Amniotic epithelial cell (primary cell): ENCODE measurements at places on chromosomes 1 and 21.

DNA sequence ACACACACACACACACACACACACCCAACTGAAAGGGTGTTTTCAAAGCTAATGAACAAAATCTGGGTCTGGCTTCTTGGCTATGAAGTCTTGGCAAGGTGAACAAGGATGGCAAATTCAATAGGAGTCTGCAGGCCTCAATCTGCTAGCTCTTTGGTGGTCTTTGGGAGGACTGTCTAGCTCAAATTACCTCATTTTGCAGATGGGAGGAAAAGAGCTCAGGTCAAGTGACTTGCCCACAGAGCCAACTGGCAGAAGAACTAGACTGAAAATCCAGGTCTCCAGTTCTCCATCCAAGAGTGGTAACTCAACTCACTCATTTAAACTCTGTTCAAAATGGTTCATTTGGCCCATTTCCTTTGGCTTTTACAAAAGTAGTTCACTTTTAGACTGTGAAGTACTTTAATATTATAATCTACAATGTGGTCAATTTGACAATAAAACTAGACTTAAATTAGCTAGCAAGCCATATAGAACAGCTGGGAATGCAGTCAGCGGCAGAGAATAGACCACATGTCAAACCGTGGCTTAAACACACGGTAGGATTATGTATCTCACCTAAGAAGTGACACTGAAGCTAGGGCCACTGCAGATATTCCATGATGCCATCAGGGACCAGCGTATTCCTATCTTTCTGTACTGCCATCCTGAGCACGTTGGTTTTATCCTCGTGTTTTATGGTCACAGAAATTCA lies 112.9 kb downstream of the APP start:
- DNase-seq: no peak

DNA sequence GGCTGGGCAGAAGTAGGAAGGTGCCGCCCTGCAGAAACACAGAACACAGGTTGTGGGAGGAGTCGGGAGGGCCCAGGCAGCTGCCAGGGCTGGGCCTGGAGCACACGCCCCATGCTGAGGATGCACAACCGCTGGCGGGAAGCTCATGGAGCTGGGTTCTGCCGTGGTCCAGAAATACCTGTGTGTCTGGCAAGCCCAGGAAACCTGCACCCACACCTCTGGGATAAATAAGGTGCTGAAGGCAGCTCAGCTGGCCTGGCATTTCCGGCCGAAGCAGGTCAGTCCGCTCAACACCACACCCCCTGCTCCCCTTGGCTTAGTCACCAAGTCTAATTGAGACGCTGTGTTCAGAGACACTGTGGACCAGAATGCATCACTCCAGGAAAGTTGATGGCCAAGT lies 32.1 kb downstream of the CTNNBIP1 start:
- DNase-seq: no peak

GRCh38 chr1:224736619-224737352 lies 120.7 kb downstream of the CNIH3 start:
- DNase-seq: no peak

GRCh38 chr1:1361982-1362423 lies 3.6 kb upstream of the MXRA8 start:
- DNase-seq: peak; percentile 91

DNA sequence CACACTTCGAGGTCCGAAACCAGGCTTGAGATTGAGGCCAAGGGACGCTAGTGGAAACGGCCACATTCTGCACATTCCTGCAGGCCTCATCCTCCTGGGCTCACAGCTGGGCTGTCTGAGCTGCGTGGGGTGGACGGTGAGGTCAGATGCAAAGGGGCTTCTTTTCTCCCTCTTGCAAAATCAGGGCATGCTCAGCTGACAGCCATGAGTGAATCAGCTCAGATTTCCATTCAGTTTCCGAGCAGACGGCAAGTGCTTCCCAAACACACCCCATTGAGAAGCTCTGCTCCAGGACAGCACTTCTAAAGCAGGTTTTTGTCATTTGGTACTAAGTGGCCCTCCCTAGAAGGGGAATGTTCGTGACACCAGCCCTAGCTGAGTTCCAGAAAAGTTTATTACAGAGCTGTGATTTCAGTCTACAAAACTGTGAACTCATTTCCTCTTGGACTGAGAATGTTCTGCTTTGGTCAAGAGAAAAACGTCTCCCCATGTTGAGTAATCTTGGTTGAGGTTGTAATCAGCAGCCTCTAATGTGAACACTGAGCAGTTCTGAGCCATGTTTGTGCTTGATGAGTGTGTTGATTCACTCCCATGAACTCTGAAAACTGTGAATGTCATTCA lies 10.0 kb downstream of the PDPN start:
- peak; percentile 97 for DNase-seq

DNA sequence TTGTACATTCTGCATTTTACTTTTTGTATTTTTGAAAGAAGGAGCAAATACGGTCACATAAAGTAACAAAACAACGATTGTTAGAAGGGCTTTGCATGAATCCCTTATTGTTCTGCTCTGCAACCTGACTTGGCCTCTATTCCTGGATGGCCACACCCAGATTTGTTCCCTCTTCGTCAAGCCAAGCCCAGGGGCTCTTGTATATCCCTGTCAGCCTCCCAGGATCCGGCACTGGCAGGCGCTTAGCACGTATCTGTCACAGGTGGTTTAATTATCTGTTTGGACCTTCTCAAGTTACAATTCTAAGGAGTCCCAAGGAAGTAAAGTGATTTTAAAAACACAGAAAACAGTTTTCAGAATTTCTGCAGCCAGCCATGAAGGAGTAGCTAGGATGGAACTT lies 28.0 kb downstream of the CRYAA start:
- DNase-seq: peak; percentile 43

- no peak for DNase-seq
These were observed 247.9 kb upstream of the LYPLAL1 start for GRCh38 chr1:218925777-218926176.

DNA sequence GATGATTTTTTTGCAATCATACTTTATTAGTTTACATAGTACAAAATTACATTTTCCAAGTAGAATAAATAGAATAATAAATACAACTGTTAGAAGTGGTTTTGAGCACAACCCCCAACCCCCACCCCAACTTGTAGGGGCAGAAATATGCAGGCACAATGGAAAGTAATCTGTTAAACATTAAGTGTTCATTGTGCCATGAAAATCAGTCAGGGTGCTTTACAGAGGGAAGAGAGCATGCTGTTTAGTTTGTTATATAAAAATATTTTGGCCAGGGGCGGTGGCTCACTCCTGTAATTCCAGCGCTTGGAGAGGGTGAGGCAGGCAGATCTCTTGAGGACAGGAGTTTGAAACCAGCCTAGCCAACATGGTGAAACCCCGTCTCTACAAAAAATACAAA lies 2.6 kb downstream of the OR10T2 start:
- no peak for DNase-seq

GRCh38 chr1:228154670-228155571 lies 5.2 kb downstream of the GJC2 start:
- no peak for DNase-seq

DNA sequence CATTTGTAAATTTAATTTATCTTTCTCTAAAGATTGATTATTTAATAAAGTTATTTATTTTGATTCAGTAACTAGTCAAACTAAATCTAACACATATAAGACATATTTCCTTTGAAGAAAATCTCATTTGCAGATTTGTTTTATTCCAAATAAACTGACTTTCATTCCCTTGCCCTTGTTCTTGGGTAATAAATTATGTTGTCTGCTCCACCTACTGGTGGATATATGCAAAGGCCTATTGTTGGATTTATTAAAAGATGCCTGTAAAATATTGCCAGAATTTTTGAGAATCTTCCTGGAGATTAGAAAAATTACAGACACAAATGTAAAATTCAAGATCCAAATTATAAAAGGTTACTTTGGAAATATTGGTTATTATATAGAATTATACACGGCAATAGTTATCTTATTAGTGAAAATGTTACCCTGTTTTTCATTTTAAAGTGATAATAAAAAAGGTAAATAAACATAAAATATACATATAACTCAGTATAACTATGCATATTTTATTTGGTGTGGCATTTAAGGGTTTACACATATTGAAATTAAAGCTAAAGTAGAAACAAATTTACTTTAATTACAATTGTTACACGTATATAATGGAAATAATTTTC lies 116.1 kb downstream of the SPATA17 start:
- peak; percentile 26 for DNase-seq

GRCh38 chr1:226958300-226958699 lies 18.2 kb downstream of the COQ8A start:
- DNase-seq: no peak

- peak; percentile 25 for DNase-seq
These were observed 37.8 kb downstream of the NGF start for GRCh38 chr1:115300087-115300876.

DNA sequence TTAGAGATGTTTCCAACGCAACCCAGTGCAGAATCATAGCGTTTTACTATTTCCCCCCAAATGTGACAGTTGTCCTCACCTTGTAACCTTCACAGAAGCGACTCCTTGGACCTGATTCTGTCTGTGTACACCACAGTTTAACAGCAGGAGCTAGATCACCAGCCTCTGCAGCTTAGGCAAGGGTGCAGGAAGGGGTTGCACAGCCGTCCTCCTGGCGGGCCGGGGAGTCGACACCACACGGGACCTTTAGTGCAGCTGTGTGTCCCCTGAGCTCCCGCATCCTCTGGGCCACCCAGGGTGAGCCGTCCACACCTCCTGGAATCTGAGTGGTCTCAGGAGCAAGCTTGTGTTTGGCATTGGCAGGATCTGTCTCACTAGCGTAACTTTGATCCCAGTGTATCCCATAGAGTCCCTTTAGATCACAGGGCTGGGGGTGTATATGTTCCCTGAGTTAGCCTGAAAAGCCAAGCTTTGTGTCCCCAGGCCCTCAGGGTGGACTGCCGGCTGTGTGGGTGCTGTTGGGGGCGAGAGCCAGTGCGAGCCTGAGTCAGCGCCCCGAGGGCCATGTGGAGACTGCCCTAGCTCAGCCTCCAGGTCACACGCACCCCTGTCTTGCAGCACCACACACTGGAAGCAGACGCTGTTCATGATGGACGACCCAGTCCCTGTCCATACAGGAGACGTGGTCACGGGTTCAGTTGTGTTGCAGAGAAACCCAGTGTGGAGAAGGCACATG lies 27.5 kb downstream of the PRMT2 start:
- no peak for DNase-seq

- no peak for DNase-seq
These were observed 733.1 kb downstream of the MATN1 start for GRCh38 chr1:29990304-29990703.

- no peak for DNase-seq
These were observed 3.1 kb upstream of the MROH9 start for GRCh38 chr1:170932236-170932635.

DNA sequence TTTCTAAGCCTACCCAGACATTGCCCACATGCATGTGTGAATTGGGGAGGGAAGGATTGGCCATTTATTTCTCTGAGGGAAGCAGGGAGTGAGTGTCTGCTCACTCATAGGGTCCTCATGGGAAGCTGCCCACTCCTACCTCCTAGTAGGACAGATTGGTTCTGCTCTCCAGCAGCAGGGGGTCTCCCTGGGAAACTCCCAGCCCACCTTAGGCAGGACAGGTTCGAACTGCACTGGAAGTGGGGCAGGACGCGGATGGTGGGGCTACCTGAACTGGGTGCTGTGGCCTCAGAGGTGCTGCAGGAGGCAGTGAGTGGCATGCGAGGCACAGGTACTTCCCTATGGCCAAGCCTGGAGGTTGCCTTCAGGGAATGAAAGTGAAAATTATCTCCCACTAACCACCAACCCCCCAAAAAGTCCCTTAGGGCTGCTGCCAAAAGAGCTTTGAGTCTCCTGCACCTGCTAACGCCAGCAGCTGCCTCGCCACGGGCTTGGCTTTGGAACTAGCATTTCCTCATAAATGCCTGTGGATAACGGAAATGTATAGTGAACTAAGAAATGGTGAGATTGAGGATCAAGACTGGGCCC lies 157.0 kb upstream of the COA6 start:
- DNase-seq: no peak

DNA sequence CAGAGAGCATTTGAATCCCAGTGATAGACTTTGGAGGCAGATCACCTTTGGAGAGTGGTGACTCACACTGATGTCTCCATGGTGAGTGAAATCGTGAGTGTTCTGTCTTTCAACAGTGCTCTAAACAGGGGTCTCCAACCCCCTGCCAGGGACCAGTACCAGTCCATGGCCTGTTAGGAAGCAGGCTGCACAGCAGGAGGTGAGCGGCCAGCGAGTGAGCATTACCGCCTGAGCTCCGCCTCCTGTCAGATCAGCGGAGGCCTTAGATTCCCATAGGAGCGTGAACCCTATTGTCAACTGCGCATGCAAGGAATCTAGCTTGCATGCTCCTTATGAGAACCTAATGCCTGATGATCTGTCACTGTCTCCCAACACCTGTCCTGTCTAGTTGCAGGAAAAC lies 61.8 kb upstream of the B3GALNT2 start:
- no peak for DNase-seq

DNA sequence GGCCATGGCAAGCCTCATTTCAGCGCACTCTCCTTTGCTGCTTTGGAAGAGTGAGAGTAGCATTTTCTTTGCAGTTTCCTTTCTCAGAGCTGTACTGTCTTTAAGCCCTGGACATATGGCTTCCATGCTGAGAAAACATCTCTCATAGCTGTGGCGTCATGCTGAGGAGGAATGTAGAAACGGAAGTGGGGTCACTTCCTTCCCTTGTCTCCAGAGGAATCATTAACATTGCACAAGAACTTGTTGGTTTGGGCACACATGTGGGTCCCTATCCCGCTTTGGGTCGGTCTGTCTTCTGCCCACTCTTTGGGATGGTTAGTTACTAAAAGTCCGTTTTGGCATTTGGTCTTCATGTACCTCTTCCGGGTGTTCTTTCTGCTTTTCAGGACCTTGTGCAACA lies 5.6 kb downstream of the MFN2 start:
- peak; percentile 58 for DNase-seq

DNA sequence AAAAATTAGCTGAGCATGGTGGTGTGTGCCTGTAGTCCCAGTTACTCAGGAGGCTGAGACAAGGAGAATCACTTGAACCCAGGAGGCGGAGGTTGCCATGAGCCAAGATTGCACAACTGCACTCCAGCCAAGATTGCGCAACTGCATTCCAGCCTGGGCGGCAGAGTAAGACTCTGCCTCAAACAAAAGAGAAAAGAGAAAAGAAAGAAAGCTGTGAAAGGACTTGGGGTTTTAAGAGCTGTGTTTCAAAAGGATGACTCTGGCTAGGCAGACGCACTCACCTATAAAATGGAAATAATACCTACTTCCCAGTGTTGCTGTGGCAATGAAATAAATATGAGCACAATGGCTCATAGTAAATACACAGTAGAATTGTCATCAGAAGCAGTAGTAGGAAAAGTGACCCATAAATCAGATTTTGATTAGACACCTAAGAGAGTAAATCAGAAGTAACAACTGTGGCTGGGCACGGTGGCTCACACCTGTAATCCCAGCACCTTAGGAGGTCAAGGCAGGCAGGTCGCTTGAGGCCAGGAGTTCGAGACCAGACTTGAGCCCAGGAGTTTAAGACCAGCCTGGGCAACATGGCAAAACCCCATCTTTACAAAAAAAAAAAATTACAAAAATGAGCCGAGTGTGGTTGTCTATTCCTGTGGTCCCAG lies 45.9 kb upstream of the PUM1 start:
- DNase-seq: peak; percentile 81

DNA sequence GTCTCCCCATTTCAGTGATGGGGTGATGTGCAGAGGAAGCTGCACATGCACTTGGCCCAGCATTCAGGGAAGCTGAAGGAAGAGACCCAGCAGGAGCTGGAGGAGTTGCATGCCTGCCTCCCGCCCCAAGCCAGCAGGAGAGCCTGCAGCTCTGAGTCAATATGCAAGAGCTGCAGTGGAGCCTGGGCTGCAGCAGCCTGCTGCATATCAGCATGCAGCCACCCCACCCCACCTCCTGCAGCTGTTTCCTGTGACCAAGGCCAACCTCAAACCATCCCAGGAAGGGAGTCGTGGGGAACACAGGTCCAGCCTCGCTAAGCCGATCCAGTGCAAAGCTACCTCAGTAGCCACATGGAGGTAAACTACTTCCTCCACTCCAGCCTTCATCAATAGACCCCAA lies 18.9 kb downstream of the AGT start:
- no peak for DNase-seq
